ENCODE measurements at places on chromosomes 6 and 20. TPM values are rescaled to one million over a fixed set of nuclear protein-coding genes. Genes with fewer than 3 reads are reported as not detected.
A peak's percentile ranks its signal among the peaks of the same experiment; 100 is the strongest.

ECT2L gene
- total RNA-seq, result not detected

SHLD1 gene
- 6.9 TPM for total RNA-seq

- H3K27ac ChIP-seq, result no peak overlapping the region
- DNase-seq, result no peak
- H3K36me3 ChIP-seq, result no peaks in the 10 kb centered on the region
- peaks cover 3% of the 10 kb centered on the region for H3K27me3 ChIP-seq
These were observed 245.7 kb downstream of the RNF144B start for GRCh38 chr6:18632670-18633410.

DNA sequence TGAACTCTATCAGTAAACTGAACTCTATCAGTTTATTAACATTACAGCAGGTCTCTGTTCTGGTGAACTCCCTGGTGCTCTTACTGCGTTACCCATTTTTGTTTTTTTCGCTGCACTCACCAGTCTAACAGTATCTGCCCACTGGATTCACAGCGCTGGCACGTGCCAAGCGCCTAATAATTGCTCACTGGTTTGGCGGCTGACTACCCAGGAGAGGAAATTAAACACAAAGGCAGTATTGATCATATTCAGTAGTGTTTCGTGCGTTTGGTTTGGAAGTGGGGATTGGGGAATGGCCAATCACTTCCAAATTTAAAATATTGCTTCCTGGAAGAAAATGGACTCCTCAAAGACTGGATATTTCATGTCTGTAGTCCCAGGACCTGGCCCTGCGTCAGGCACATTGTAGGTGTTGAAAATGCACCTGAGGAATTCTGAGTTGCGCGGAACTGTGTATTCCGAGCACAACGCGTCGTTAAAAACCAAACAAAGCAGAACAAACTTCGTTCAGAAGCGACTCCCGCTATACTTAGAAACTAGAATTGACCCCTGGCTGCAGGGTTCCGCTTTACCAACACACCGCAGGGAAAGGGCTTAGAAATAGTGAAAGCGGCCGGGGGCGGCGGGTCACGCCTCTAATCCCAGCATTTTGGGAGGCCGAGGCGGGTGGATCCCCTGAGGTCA lies 1.1 kb upstream of the RPS12 start:
- H3K4me3 ChIP-seq, result peak overlapping the region; percentile 95
- peak overlapping the region; percentile 97 for H3K27ac ChIP-seq
- H3K4me1 ChIP-seq, result peaks cover 34% of the 10 kb centered on the region

F13A1 gene
- not detected for total RNA-seq

GRCh38 chr6:16973545-16974386 lies 128.1 kb upstream of the STMND1 start:
- H3K4me1 ChIP-seq, result peaks cover 3% of the 10 kb centered on the region
- no peak overlapping the region for H3K4me3 ChIP-seq
- peaks cover 69% of the 10 kb centered on the region for H3K27me3 ChIP-seq
- DNase-seq, result no peak
- no peaks in the 10 kb centered on the region for H3K36me3 ChIP-seq

- peaks cover 30% of the 10 kb centered on the region for H3K4me1 ChIP-seq
- no peaks in the 10 kb centered on the region for H3K27me3 ChIP-seq
- H3K27ac ChIP-seq, result peak overlapping the region; percentile 94
- H3K4me3 ChIP-seq, result peak overlapping the region; percentile 79
- peaks cover 12% of the 10 kb centered on the region for H3K36me3 ChIP-seq
- DNase-seq, result no peak
These were observed 649.7 kb upstream of the GJE1 start for GRCh38 chr6:141482796-141483597.

DNA sequence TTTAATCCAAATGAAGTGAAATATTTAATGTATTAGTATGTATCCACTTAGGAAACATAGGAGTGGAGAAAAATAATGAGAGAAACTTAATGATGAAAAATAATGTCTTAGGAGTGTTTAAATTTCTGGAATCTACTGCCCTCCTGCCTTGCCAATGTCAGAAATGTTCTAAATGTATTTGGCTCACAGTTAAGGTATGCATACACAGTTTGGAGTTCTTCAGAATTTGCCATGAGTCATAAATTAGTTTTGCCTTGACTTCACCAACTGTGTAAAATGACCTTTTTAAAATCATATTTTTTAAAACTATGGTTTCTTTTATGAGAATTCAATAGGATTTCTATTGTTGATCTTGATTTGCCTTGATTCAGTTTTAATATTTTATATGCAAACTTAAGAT lies 191.7 kb upstream of the HSF2 start:
- H3K4me1 ChIP-seq, result no peaks in the 10 kb centered on the region
- H3K4me3 ChIP-seq, result no peak overlapping the region
- H3K27me3 ChIP-seq, result peaks cover 4% of the 10 kb centered on the region
- no peak for DNase-seq
- H3K36me3 ChIP-seq, result no peaks in the 10 kb centered on the region

- H3K27me3 ChIP-seq, result no peaks in the 10 kb centered on the region
- no peak overlapping the region for H3K4me3 ChIP-seq
- no peak overlapping the region for H3K27ac ChIP-seq
- H3K36me3 ChIP-seq, result peaks cover 27% of the 10 kb centered on the region
These were observed 153.2 kb downstream of the CDKAL1 start for GRCh38 chr6:20687494-20687893.

GGTLC1 gene
- not detected for total RNA-seq

MAFB gene
- not detected for total RNA-seq

DNA sequence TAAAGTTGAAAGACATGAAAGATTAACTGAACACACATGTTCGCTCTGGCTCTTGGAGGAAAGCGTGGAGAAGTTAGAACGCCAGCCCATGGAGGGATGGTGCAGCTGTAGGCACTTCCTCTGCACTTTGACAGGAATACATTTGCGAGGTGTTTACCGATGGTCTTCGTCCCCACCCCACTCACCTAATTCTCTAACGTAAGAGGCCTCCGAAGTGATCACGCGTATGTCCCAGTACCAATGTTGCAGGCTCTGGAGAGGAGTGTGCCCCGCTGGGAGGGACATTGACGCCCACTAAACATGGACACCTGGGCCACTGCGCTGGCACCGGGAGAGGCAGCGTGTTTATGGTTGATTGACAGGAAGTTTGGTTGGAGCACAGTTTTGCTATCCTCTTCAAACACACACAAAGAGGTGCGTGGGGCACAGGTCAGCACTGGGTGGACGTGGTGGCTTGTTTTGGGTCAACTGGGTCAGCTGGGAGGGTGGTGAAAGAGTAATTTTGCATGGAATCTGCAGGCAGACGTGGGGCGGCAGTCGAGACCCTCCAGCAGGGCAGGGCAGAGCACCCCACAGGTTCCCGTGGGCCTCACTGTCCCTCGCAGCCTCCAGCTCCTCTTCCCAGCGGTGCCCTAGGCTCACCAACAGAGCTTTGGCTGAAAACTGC lies 110.1 kb downstream of the DLL1 start:
- no peak overlapping the region for H3K27ac ChIP-seq
- H3K4me3 ChIP-seq, result no peak overlapping the region
- peaks cover 2% of the 10 kb centered on the region for H3K36me3 ChIP-seq
- peaks cover 4% of the 10 kb centered on the region for H3K27me3 ChIP-seq
- peaks cover 7% of the 10 kb centered on the region for H3K4me1 ChIP-seq

COL21A1 gene
- total RNA-seq, result not detected

OLIG3 gene
- 0.10 TPM for total RNA-seq

DNA sequence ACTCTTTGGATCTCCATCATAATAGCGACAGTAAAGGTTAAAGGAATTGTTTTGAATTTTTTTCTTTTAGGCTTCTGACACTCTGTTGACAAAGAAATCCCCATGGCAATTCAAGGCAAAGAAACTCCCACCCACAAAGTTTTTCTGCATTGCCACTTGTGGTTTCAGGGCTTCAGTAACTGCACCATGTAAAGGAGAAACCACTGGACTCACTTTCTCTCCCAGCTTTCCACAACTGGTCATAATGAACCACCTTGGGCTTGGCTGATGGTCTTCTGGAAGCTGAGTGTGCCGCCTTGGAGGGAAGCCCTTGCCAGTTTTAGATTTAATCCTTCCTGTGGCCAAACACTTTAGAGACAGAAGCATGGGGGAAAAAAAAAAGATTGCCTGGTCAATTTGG lies 163.1 kb downstream of the ISM1 start:
- H3K27me3 ChIP-seq, result no peaks in the 10 kb centered on the region
- no peak for DNase-seq
- no peaks in the 10 kb centered on the region for H3K4me1 ChIP-seq
- no peak overlapping the region for H3K27ac ChIP-seq
- H3K4me3 ChIP-seq, result no peak overlapping the region

DNA sequence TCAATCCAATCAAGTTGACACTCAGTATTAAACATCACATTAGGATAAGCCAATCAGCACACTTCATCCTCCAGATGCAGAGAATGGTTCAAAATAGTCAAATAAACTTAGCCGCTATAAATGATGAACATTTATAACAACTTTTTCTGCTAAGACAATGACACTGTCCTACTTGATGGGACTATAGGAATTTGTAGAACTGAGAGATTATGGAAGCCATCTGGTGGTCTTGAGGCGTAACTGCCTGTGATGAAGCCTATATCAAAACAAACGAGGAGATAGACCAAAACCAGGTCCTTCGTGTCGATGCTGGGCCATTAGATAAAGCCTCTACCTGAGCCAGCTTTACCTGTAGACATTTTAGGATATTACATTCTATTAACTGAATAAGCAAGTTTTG lies 631.1 kb downstream of the COL12A1 start:
- H3K36me3 ChIP-seq, result no peaks in the 10 kb centered on the region
- no peak overlapping the region for H3K4me3 ChIP-seq
- no peaks in the 10 kb centered on the region for H3K4me1 ChIP-seq

- H3K27me3 ChIP-seq, result no peaks in the 10 kb centered on the region
- peaks cover 16% of the 10 kb centered on the region for H3K4me1 ChIP-seq
- H3K36me3 ChIP-seq, result peaks cover 19% of the 10 kb centered on the region
- no peak overlapping the region for H3K27ac ChIP-seq
- no peak overlapping the region for H3K4me3 ChIP-seq
These were observed 53.2 kb downstream of the MAN1A1 start for GRCh38 chr6:119296036-119297035.

GRCh38 chr6:45375449-45375848 lies 2.3 kb downstream of the SUPT3H start:
- H3K27ac ChIP-seq, result peak overlapping the region; percentile 69
- H3K36me3 ChIP-seq, result peaks cover 13% of the 10 kb centered on the region
- H3K4me1 ChIP-seq, result peaks cover 49% of the 10 kb centered on the region
- DNase-seq, result no peak

- DNase-seq, result no peak
- H3K4me3 ChIP-seq, result no peak overlapping the region
- H3K27ac ChIP-seq, result no peak overlapping the region
- H3K4me1 ChIP-seq, result no peaks in the 10 kb centered on the region
- H3K27me3 ChIP-seq, result peaks cover 5% of the 10 kb centered on the region
These were observed 31.6 kb upstream of the CENPW start for GRCh38 chr6:126308362-126308761.

DNA sequence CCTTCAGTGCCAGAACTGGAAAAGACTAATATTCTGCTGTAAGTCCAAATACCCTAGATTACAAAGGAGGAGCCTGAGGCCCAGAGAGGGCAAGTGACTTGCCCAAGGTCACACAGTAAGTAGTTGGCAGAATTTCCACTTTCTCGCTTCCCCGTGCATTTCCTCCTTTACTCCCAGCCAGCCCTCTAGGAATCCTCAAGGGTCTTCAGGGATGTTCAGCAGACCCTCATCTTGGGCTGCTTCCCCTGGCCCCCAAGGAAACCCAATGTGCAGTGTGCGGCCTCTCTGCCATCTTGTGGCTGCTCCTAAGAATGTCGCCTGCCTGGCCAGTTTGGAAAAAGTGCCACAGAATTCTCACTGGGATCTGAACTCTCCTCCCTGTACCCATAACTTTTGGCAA lies 217.7 kb upstream of the LRFN2 start:
- DNase-seq, result no peak
- H3K27ac ChIP-seq, result no peak overlapping the region
- H3K4me1 ChIP-seq, result no peaks in the 10 kb centered on the region
- H3K27me3 ChIP-seq, result no peaks in the 10 kb centered on the region

DNA sequence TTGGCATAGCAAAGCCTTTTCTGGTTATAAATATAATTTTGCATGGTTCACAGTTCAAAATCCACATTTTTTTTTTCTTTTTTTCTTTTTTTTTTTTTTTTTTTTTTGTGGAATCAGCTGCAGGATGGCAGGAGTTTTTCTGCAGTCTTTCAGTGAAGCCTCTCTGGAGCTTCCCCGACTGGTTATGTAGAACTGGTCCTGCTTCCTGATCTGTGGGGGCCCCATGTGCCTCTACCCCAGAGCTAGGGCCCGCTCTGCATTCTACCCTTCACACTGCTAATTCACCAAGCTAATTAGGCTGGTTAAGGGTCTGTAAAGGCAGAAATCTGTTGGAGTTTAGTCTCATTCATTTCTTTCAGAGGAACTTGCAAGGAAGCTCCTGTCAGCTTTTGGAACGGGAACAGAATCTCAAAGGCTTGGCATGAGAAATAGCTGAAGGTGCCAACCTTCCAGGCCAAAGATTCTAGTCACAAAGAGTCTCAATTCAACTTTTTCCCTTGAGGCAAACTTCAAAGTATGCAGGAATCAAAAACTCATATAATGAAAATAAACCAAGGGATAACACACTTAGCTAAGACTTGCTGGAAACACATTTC lies 45.5 kb downstream of the HMGN3 start:
- DNase-seq, result no peak
- peaks cover 14% of the 10 kb centered on the region for H3K36me3 ChIP-seq
- H3K4me3 ChIP-seq, result no peak overlapping the region
- no peaks in the 10 kb centered on the region for H3K4me1 ChIP-seq
- H3K27ac ChIP-seq, result no peak overlapping the region

GMPR gene
- total RNA-seq, result 3.3 TPM

OR2J3 gene
- total RNA-seq, result not detected

DNA sequence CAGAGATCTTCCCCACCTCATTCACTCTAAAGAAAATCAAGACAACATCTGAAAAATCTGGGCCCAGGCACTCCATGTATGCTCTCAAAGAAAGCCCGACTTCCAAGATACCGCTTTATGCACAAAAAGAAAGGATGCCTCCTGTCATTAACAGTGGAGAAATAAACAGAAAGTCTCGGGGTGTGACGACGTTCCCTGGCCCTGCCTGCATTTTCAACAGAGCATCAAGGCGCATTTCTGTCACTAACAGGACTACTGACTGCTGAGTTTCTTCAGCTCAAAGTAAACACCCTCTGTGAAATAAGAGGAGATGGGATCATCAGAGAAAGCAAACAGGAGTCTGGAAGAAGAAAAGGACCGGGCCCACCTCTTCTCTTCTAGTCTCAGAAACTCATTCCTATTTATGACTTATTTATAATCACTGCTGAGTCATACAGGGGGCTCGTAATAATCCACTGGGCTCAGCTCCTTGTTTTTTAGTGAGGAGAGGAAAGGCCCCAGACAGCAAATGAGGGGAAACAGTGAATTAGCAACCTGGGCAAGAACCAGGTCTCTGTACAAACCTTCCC lies 99.7 kb downstream of the ZMYND8 start:
- H3K36me3 ChIP-seq, result peaks cover 15% of the 10 kb centered on the region
- no peak overlapping the region for H3K27ac ChIP-seq
- H3K4me3 ChIP-seq, result no peak overlapping the region
- no peaks in the 10 kb centered on the region for H3K27me3 ChIP-seq
- no peak for DNase-seq
